ENCODE measurements at places on chromosomes 3 and 15. TPM values are rescaled to one million over a fixed set of nuclear protein-coding genes. Genes with fewer than 3 reads are reported as not detected.

DNA sequence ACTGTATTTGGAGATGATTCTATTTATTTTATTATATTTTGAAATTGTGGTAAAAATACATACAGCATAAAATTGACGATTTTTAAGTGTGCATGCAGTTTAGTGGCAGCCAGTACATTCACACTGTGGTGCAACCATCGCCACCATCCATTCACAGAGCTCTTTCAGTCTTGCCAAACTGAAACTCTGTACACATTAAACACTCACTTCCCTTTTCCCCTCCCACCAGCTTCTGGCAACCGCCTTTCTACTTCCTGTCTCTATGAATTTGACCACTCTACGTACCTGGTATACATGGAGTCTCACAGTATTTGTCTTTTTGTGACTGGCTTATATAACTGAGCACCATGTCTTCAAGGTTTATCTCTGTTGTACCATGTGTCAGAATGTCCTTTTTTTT, 303.3 kb upstream of the ATP10A start:
- no peak for DNase-seq

DNA sequence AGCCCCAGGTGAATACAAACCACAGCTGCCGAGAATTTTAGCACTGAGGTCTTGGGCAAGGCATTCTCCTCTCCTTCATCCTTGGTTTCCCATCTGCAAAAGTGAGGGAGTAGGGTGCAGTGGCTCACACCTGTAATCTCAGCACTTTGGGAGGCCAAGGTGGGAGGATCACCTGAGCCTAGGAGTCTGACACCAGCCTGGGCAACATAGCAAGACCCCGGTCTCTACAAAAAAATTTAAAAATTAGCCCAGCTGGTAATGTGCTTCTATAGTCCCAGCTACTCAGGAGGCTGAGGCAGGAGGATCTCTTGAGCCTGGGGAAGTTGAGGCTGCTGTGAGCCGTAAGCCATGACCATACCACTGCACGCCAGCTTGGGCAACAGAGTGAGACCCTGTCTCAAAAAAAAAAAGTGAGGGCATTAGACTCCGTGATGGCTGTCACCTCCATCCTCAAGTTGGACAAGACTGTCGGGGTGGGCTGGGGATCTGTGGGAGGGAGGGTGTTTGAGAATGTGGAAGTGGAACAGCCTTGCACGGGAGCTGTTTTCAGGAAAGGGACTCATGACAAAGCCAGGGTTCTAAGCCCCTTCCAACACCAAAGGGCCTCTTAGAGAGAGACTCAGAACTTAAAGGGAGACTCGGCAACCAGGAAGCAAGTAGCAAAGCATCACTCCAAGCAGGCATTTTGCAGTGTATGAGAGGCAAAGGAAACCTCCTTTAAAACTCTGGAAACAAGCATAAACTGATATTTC, 46.0 kb upstream of the FURIN start:
- DNase-seq, result no peak

Gene GPR149
- 0.09 TPM for polyA plus RNA-seq

GRCh38 chr15:99749386-99749785, 16.1 kb upstream of the LYSMD4 start:
- DNase-seq, result no peak

DNA sequence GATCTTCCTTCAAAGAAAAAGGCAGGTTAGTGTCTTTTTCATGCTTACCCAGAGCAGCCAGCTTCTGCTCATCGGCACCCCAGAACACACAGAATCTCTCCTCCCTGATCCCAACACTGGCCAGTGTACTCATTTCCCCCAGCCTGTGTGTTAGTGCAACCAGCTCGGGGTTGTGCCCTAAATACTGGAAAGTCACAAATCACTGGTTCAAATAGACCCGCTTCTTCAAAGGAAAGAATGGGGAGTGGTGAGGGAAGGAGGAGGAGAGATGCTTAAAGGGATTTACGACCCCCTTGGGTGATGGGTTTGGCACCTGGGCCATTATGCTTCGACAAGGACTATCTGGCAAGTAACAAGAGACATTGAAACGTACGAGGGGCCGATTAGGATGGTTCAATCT, 114.0 kb downstream of the FOXB1 start:
- no peak for DNase-seq

DNA sequence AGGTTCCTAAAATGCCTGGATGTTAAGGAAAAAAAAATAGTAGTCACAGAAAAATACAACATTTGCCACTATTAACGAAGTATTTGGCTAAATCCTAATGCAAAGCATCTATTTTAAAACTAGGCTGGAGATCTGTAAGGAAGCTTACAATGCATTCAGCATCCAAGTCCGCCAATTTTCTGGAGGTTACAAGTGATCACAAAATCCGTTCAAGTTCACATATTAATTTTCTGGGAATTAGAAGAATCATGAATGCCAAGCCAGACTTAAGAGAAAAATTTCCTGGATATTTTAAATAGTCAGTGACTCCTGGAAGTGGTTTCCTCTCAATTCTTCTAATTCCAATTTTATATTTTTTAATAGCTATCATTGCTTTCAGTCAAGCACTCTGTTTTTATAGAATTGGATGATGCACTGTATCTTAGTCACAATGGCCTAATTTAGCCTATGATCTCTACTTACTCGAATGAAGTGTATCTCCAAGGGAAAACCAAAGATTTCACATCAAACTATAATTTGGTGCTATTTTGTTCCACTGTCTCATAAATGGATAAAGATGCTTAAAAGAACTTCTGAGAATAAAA, 60.4 kb downstream of the P3H2 start:
- DNase-seq, result no peak

Gene SLC30A4
- polyA plus RNA-seq, result 5.7 TPM

DNA sequence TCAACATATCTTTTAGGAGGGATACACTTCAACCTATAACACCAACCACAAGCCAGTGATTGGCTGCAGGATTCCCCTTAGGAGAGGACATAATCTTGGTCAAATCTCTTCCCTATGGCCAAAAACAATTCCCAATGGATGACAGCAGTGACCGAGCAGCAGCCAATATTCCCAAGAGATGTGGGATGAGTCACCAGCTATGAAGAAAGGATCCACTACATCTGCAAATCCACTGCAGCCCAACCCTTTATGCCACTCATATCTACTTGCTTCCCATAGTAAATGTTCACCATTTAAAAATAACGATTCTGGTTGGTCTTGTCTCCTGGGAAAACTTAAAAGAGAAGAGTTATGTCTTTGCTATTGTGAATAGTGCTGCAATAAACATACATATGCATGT, 4.5 kb upstream of the IQCF5 start:
- DNase-seq, result no peak

GRCh38 chr15:88255087-88255483, 1.5 kb downstream of the NTRK3 start:
- no peak for DNase-seq

- DNase-seq, result no peak
Observed at GRCh38 chr15:61989667-61990066, 70.6 kb downstream of the VPS13C start.

GRCh38 chr3:129211772-129212171, 28.1 kb upstream of the CNBP start:
- no peak for DNase-seq
